ENCODE measurements at places on chromosomes 13 and 19.

DNA sequence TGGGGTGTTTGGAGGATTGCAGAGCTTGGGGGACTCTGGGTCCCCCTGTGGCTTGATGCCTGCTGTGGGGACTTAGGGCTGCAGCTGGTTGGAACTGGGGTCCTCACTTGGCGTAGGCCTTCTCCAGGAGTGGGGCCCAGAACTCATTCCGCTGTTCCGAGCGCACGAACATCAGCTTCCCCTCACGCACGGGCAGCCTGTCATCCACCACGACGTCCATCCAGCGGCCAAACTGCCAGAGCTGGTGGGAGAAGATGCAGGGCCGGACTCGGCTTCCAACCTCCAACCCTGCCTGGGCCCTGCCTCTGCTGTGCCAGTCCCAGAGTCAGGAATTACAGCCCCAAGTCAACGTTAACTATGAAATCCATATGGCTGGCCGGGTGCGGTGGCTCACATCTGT, 2.6 kb downstream of the CAPN12 start:
- DNase-seq: no peak

DNA sequence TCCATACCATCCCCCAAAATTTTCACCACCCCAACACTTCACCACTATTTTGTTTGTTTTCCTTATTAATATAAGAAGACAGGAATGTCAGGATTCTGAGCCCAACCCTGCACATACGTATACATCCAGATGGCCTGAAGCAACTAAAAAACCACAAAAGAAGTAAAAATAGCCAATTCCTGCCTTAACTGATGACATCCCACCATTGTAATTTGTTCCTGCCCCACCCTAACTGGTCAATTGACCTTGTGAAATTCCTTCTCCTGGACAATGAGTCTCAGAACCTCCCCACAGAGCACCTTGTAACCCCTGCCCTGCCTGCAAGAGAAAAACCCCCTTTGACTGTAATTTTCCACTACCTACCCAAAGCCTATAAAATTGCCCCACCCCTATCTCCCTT, 132.5 kb downstream of the ZNF675 start:
- DNase-seq: no peak

GRCh38 chr19:55372316-55373081, 2.2 kb upstream of the IL11 start:
- no peak for DNase-seq

DNA sequence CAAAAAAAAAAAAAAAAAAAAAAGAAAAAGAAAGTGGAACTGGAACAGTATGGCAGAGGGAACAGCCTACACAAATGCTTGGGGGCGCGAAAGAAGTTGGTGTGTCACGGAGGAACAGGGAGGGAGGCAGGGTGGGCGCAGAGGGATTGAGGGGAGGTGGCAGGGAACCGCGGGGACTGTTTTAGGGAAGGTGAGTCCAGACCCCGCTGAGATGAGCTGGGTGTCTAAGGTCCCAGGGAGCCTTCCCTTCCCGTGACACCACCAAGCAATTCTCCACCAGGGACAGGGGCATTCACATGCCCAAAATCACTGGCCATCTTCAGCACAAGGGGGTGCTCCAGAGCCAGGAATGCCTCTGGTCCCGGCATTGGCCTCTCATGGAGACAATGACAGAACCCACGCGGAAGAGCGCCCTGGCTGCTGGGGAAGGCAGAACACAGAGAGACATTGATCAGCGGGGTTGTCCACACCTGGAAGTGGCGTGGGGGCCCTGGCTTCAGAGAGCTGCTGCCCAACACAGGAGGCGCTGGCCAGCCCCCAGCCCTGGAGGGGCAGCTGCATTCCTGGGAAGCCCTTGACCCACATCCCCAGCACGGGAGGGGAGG, 6.9 kb downstream of the PEAK3 start:
- DNase-seq: no peak

- no peak for DNase-seq
Observed at GRCh38 chr13:43377973-43378372, 354.6 kb downstream of the DNAJC15 start.

DNA sequence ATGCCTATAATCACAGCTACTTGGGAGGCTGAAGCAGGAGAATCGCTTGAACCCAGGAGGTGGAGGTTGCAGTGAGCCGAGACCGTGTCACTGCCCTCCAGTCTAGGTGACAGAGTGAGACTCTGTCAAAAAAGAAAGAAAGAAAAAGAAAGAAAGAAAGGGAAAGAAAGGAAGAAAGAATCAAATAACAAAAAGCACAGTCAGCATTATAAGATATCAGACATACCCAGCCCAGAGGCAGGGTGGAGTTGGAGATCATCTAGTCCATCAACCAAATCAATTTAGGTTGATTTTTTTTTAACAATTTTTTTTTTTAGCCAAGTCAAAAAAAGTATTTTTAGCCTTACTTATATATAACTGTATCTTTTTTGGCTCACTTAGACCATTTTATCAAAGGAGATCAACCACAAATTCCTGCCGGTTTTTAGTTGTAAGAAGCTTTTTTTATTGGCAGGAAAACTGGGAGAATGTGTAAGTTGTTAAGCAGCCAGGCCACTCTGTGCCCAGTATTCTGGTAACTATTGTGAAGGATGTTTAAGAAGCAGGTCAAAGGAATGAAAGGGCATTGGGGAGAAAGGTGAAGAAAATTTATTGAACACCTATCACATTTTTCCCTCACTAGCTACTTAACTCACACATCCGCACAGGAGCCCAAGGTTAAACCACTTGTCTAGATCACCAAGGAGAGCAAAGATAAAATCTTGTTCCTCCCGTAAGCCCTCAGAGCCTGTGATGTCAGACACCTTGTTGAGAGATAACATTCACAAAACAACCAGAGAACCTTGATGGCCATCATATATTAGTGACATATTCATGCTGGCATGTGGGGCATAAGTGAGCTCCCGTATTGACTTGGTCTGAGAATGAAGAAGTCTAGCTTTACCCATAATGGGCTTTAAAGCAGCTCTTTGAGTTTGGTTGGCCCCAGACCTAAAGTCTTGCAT, 91.8 kb downstream of the COL4A2 start:
- no peak for DNase-seq

DNA sequence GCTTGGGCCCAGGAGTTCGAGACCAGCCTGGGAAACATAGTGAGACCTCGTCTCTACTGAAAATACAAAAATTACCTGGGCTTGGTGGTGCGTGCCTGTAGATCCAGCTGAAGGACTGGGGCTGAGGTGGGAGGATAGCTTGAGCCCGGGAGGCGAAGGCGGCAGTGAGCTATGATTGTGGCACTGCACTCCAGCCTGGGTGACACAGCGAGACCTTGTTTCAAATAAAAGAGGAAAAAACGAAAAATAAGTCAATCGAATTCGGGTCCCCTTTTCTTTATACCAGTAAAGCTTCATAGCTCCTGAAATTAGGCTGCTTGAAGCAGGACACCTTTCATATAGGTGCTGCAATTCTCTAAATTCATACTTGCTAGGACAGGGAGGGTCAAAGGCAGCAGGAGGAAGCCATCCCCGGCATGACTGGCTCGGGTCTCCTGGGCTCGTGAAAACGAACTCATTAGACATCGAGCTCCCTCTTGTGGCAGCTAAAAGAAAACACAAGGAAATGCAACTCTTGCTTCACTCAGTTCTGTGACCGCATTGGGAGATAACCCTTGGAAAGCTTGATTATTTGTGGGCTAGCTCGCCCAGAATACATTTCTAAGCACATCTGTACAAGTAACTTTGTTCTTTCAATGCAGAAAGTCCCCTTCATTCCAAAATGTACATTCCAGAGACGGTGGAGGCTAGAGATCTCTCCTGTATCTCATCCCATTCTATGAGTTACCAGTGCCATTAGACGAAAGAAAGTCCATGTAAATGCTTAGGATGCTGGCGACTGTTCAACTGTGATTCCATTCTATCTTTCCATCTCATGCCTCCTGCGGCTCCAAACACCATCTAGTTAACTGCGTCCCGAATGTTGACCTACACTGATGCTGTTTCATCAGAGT, 16.8 kb downstream of the FPR2 start:
- peak; percentile 3 for DNase-seq

GRCh38 chr13:98075048-98075447, 67.8 kb upstream of the FARP1 start:
- DNase-seq: no peak

DNA sequence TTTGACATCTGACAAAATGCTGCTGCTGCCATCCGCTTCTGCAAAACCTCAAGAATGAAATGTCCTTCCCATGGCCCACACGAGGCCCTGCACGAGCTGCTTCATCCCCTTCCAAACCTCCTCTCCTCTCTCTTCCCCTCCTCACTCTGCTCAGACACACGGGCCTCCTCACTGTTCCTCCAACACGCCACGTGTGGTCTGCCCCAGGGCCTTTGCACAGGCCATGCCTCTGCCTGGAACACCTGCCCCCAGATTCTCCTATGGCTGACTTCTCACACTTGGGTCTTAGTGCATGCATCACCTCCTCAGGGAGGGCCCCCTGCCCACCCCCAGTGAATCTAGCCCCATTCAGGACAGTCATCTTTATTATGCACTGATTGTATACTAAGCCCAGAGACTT, 15.9 kb downstream of the NRTN start:
- DNase-seq: no peak

DNA sequence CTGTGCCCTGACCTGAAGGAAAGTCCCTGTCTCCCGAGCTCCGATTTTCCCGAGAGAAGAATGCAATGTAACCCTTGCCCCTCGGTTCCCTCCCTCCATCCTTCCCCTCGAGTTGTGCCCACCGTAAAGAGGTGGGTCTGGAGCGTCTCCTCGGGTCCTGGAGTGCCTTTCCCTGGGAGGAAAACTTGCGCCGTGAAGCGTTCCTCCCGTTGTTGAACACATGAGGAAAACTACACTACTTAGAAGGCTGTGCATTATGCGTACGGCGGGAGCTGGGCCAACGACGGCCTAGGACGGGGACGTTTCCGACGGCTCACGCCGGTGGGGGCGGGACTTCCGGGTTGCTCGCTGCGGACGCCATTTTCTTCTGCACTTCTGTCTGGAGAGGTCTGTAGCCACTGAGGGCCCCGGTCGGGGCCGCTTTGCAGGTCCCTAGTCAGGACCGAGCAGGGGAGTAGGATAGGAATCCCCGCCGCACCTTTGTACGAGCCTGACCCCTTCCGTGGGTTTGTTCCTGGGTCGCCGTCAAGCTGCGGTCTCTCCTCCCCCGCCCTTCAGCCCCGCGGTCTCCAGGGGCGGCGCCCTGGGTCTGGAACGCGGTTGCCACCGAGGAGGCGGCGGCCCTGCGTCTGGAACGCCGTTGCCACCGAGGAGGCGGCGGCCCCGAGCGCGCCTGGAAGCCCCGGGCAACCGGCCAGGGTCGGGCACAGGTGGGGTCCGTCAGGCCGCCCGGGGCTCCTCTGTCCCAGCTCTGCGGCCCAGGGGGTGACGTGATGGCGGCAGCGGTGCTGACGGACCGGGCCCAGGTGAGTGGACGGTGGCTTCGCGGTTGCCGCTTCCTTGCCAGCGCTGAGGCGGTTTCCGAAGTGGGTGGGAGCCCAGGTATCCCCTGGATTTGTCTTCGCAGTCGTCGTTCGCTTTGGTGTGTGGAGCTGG, at the start of gene ZNF264:
Gene ZNF264, plus strand, starts transcription at position 360 of the 936 bp plus-strand sequence. Its CDS starts 414 bp downstream, at position 774.
- DNase-seq: peak; percentile 81

DNA sequence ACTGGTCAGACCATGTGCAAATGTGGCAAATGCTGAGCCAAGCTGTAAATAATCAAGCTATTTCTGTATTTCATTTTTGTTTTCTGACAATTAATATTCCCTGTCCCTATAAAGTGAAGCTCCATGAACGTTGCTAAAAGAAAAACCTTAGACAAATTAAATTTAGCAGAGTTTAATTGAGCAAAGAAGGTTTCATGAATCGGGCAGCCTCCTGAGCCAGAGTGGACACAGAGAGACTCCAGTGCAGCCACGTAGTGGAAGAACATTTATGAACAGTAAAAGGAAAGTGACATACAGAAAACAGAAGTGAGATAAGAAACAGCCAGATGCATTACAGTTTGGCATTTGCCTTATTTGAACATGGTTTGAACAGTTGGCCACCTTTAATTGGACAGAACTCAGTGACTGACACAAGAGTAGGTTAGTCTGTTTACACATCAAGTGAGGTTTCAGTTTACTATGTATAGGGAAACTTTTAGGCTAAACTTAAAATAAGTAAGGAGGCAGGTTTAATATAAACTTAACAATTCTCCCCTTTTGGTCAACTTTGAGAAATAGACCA, 69.7 kb downstream of the UFM1 start:
- no peak for DNase-seq

GRCh38 chr13:87656306-87656705, 14.9 kb upstream of the SLITRK5 start:
- DNase-seq: no peak

GRCh38 chr13:46738766-46739165, 58.2 kb downstream of the ESD start:
- no peak for DNase-seq

GRCh38 chr13:35164324-35164932, 222.4 kb downstream of the NBEA start:
- DNase-seq: no peak

DNA sequence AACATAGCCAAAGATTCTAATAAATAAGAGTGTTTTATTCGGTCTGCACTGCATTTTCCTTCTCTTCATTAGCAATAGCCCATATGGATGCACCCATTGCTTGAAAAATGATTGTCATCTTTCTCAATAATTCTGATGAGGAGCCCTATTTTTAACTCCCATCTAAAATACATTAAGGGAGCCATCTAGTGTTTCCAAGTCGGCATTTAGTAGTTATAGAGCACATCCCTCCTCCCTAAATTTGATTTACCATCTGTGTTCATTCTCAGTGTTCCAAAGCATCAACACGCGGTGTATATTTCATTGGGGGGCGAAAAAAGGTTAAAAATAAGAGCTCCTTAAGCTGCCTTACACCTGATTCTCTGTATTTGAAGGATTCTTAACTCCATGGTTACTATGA, 119.2 kb upstream of the IPO5 start:
- no peak for DNase-seq

DNA sequence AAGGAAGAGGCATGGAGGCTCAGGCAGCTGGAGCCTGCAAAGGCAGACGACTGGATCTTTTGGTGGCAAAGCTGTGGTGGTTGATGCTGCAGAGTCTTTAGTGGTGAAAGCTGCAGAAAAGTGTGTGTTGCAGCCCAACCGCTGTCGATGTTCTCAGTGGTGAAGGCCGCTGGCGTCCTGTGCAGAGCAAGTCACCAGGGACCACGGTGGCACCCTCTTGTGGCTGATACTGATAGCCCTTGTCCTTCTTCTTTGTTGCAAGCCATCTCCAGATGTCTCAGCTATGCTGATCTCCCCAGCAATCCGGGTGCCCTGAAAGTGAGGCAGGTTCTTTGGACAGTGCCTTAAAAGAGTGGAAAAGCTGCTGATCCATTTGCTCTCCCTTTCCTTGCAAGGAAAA, 610.9 kb upstream of the PCDH9 start:
- DNase-seq: no peak
